Femur (tissue), 1 donor: ENCODE measurements at places on chromosomes 2 and 18.

DNA sequence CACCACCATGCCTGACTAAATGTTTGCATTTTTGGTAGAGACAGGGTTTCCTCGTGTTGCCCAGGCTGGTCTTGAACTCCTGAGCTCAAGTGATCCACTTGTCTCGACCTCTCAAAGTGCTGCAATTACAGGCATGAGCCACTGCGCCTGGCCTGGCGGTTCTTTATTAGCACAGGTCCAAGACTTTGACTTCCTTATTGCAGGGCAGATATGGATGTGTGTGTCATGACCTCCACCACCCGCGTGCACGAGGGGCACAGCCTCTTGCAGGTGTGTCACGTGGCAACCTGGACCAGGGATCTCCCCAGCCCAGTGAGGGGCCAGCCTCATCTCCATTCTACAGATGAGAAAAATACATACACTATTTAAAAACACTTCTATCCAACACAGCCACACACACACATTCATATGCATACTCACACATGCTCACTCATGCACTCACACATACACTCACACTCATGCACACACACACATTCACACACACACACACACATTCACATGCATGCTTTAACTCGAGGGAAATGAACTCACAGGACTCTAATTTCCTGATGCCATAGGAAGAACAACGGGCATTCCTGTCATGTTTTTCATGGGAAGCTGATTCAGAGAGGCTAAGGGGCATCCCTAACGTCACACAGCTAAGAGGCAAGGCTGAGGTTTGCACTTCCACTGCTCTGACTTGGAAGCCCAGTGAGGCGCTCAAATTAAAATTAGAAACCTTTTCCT is 38.8 kb downstream of the RRM2 start:
- DNase-seq = no peak

DNA sequence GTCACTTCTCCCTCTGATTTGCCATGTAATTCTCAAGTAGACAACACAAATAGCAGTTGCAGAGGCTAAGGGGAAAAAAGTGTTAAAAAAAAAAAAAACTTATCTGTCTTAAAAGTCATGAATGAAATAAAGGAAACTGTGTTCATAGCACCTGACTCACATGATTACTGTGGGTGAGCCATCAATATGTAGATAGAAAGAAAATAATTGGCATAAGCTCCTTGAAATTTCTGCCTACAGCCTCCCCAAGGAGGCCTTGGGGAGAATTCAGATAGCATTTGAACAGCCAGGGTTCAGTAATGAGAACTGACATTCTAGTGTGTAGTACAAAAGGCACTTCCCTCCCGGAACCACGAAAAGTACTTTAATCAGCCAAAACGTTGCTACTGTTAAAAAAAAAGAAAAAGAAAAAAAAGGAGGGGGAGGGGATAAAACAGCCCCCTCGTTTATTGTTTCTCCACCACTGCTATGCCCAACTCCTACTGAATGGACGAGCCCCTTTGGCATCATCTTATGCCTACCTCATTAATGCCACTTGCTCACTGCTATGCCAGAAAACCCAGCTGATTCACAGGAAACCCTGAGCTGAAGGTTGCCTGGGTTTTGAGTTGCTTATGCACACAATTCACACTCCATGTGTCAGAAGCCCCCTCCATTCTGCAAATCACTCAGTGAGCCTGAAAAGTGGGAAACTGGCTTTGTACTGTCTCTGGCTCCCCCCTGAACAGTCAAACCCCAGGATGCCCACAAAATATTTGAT is 65.5 kb upstream of the KLF7 start:
- no peak for DNase-seq

DNA sequence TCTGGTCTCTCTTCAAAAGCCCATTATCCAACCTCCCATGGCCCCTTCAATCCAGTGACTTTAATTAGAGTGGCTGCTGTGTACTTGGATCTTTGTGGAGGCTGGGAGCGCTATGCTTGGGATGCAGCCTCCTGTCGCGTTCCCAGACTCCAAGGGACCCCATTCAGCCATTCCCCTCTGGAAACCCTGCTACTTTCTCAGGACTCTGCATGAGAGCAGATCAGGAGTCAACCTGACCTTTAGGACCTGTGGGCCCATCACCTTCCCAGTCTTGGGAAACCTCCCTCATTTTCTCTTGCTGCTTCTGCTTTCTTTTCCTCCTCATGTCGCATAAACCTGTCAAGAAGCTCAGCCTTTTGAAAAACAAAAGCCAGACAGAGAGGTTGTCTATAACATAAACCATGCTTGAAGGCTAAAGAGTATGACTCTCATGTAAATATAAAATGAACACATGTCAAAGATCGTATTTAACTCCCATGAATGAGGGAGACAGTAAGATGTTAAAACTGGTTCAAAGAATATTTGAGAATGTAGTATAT is 143.1 kb upstream of the PELI1 start:
- no peak for DNase-seq

GRCh38 chr2:636641-637405 is 40.4 kb downstream of the TMEM18 start:
- DNase-seq = peak; percentile 83

- no peak for DNase-seq
These were observed 16.6 kb downstream of the THAP4 start for GRCh38 chr2:241620419-241620769.

DNA sequence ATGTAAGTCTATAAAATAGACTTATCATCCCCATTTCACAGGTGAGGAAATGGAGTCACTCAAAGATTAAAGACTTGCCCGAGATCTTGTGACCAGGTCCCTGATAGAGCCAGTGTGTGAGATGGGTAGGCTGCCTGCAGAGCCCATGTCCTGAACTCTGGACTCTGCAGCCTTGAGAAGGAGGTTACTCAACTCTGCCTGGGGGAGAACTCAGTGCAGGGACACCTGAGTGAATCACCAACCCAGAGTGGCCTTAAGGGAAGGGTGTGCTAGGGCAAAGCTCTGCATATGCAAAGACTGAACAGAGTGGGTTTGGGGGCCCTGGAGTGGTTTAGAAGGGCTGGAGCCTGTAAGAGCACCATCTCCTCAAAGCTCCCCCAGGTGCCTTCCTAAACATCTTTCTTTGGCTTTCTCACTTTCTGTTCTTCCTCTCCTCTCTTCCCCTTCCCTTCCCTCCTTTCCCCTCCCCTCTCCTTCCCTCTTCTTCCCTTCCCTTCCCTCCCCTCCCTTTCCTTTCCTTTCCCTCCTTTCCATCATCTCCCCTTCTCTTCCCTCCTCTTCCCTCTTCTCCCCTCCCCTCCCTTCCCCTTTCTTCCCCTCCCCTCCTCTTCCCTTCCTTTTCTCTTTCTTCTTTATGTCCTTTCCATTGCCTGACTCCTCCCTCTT is 67.6 kb downstream of the CELF4 start:
- no peak for DNase-seq

DNA sequence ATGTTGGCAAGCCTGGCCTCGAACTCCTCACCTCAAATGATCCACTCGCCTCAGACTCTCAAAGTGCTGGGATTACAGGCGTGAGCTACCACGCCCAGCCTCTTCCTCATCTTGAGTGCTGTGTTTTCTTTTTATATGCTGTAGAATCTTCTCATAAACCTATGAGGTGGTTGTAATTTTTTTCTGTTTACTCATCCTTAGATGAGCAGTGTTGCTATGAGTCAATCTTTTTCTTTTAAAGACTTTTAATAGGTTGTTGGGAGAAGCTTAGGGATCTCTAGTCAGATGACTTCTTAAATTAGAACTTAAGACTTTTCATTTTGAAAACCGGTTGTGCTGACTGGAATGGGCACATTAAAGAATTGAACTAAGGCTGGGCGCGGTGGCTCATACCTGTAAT is 8.7 kb upstream of the AAK1 start:
- no peak for DNase-seq

DNA sequence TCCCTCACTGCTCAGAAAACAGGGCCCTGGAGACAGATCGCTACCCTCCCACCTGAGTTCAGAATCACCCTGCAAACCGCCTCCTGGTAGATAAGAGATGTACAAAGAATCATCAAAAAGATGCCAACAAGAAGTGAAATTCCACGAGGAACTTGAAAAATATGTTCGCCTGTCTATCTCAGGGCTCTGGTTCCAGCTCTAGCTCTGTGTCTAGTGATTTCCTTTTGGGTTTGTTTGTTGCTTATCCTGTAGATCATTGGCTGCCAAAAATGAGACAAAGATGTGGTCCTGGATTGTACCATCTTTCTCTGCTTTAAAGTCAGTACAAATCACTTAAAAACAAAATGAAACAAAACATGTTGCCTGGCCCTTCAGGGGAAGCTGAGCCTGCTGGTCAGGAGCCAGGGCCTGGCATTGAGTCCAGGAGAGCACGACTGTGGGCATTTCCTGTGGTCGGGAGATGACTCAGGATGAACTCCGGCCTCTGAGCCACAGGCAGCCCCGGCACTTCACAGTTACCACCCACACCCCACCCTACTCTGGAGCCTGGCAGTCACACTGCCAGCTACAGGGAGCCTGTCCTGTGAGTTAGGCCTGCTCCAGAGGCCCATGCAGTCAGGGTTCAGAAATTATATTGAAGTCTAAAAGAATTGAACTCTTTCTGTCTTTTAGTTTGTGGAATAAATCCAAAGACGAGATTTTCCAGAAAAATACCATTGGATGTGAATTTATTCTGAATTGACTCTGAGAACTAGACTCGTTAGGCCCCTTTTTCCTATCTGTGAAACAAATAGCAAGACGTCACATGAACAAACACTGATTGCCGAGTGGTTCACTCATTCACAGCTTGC is 8.0 kb upstream of the ITGB6 start:
- DNase-seq = peak; percentile 75

DNA sequence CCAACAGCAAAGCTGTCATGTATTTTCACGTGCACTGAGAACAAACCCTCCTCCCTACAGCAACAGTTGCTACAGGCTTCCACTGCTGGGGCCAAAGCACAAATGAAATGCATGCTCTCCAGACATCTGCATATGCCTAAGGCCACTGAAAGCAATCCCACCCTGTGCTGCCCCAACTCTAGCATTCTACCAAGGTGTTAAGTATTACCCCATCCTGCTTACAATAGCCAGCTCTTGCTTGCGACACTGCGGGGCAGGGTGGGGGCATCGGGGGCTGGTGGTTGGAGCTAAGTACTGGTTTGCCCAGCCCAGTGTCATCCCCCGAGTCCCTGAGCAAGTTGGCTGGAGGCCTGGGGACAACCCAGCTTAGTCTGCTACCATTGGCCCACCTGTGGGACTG is 742.5 kb downstream of the TDRD15 start:
- no peak for DNase-seq

- peak; percentile 64 for DNase-seq
These were observed 51.1 kb downstream of the LPIN2 start for GRCh38 chr18:2961821-2962220.

DNA sequence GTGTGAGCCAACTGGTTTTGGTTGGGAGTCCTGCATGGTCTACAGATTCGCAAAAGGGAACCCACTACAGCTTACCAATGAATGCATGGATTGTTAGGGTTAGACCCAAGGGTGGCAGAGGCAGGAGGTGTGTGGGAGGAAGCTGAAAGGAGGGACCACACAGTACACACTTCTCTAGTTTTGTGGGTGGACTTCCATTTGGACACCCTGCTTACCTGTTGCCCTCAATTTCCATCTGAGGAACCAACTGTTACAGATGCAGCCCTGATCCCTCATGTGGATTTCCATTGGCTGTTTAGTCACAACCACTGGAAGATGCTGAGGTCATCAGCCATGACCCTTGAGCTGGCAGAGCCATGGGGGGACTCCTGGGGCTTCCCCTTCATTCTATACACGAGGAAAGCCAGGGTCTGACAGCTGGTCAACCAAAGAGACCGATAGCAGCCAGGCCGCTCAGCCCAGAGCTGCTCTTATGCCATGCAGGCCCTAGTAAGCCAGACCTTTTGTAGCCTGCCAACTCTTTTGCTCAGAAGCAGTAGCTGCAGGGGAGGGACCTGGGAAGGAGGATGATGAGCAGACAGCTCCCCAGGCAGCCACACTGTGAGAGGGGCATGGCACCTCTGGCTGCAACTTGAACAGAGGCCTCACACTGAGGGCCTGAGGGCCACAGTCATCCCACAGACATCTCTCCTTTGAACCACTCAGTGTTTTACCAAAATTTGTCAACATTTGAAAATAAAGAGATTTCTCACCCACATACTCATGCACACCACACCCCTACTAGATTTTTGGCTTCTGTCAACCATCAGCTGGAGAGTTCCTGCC is 162.1 kb downstream of the SETBP1 start:
- DNase-seq = no peak

- DNase-seq = no peak
These were observed 251.2 kb downstream of the ACKR3 start for GRCh38 chr2:236820763-236821344.

DNA sequence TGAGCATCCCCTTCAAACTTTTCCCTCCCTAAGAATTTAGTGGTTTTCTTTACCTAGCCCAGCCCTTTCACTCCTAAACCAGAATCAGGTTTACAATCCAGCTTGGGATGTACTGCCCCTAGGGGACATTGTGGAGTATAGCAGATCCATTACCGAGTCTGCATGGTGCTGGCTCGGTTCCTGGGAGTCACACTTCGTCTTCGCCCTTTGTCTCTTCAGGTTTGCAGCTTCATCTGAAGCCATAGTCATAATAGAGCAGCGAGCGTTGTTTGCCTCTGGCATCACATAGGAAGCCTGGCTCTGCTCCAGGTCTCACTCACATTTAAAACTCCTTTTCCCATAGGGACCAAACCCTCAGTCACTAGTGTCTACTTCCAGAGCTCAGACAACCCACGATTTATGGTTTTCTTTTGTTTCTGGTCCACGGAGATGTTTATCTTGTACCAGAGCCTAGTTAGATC is 16.8 kb upstream of the LYPD6 start:
- peak; percentile 24 for DNase-seq

- DNase-seq = peak; percentile 86
These were observed at the start of gene ARMC9 for GRCh38 chr2:231198291-231199173. TSS of gene ARMC9 (plus strand) at chr2:231198631. CDS start at chr2:231206239, 7,608 bp downstream.

- DNase-seq = peak; percentile 22
These were observed 456.5 kb upstream of the SOX11 start for GRCh38 chr2:5235701-5236100.

DNA sequence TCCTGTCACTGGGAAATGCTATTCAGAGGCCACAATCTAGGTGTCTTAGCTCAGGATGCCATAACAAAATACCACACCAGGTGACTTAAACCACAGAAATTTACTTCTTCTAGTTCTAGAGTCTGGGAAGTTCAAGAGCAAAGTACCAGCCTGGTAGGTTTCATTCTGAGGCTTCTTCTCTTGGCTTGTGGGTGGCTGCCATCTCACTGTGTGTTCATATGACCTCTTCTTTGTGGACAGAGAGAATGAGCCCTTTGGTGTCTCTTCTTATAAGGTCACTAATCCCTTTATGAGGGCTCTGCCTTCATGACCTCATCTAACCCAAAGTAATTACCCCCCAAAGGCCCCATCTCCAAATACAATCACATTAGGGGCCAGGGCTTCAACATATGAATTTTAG is 57.3 kb downstream of the RHOB start:
- no peak for DNase-seq

DNA sequence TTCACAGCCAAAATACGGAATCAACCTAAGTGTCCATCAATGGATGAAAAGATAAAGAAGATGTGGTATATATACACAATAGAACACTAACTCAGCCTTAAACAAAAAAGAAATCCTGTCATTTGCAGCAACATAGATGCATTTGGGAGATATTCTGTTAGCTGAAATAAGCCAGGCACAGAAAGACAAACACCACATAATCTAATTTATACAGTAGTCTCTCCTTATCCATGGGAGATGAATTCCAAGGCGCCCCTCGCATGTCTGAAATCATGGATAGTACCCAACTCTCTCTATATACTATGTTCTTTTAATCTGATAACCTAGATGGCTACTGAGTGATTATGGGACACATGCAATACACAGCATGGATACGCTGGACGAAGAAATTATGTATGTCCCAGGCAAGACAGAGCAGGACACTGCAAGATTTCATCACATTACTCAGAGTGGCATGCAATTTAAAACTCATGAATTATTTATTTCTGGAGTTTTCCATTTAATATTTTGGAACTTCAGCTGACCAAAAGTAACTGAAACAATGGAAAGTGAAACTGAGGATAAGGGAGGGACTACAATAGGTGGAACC is 39.5 kb downstream of the ORC4 start:
- no peak for DNase-seq
